ENCODE measurements at places on chromosomes 6 and 20.

GRCh38 chr20:20443504-20443903, 75.6 kb downstream of the INSM1 start:
- DNase-seq: no peak

DNA sequence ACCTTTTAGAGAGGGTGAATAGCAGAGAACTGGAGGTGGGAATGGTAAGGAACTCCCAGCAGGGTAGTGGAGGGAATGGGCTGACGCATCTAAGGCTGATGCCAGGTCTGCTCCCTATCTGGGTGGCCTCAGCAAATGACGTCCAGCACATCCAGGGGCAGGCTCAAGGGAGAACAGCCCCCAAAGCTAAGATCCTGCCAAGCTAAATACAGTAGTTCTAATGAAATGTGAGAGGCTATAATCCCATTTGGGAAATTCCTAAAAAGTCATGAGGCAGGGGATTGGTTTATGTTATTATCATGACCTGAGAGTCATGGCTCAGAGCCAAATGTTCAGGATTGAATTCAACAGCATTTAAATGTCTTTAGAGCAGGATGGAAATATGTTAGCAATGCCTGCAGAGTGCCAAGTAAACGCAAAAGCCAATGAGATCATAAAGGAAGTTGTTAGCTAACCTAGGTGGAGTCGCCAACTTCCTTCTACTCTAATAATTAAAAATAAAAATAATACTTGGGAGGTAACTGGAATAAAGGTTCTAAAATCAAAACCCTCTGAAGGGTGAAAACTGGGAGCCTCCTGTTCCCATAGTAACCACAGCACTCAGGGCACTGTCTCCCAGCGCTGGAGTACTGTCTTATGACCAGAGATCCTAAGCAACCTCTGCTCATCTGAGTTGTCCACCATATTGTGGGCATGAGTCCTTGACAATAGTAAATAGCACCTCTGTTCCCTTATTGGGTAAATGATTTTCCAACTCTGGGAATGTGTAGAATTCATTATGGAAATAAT, 34.8 kb downstream of the IYD start:
- peak; percentile 95 for DNase-seq

DNA sequence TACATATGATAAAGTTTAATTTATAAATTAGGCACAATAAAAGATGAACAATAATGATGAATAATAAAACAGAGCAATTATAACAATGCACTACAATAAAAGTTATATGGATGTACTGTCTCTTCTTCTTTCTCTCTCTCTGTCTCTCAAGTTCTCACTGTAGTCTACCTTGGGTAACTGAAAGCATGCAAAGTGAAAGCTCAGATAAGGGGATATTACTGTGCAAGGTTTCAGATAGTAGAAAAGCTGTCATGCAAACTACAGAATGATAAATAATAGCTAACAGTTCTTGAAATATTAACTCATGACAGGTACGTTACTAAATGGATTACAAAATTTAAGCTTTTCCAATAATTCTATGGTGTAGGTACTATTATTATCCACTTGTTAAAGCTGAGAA, 311.9 kb upstream of the PRDM1 start:
- no peak for DNase-seq

- no peak for DNase-seq
These were observed 489.2 kb downstream of the PKHD1 start for GRCh38 chr6:51598171-51598570.
